ACHN (cell line): ENCODE measurements at places on chromosomes 2 and 18.

GRCh38 chr2:30359644-30360167, 87.3 kb upstream of the LCLAT1 start:
- no peak for DNase-seq

- no peak for DNase-seq
Measured at GRCh38 chr2:98637401-98638147, 29.2 kb downstream of the UNC50 start.

DNA sequence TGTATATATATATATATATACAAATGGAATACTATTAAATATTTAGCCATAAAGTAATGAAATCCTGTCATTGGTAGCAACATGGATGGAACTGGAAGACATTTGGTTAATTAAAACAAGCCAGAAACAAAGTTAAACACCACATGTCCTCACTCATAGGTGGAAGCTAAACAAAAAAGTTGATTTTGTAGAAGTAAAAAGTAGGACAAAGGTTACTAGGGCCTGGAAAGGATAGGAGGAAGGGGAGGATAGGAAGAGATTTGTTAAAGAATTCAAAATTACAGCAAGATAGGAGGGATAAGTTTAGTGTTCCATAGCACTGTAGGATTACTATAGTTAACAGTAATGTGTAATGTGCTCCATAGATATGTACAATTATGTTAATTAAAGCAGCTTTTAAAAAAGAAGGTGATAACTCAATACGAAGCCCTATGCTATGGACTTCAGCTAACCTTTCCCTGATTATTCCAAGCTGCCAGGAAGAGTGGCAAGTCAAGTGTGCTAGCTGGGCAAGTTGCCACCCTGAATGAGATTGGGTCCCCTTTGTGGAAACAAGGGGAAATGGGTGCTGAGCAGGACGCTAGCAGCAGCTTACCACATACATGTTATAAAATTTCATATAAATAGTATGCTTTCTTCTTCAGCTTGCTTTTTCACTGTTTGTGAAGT, 12.3 kb downstream of the MERTK start:
- DNase-seq, result no peak

- DNase-seq, result peak; percentile 11
Measured at GRCh38 chr2:204885747-204886146, 340.5 kb downstream of the PARD3B start.

DNA sequence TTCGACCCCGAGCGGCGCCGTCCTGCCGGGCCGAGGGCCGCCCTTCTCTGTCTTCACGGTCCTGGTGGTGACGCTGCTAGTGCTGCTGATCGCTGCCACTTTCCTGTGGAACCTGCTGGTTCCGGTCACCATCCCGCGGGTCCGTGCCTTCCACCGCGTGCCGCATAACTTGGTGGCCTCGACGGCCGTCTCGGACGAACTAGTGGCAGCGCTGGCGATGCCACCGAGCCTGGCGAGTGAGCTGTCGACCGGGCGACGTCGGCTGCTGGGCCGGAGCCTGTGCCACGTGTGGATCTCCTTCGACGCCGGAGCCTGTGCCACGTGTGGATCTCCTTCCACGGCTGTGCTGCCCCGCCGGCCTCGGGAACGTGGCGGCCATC, 45.0 kb downstream of the DDX18 start:
- DNase-seq, result no peak

- no peak for DNase-seq
Measured at GRCh38 chr2:201254081-201254730, 6.1 kb upstream of the CASP8 start.

DNA sequence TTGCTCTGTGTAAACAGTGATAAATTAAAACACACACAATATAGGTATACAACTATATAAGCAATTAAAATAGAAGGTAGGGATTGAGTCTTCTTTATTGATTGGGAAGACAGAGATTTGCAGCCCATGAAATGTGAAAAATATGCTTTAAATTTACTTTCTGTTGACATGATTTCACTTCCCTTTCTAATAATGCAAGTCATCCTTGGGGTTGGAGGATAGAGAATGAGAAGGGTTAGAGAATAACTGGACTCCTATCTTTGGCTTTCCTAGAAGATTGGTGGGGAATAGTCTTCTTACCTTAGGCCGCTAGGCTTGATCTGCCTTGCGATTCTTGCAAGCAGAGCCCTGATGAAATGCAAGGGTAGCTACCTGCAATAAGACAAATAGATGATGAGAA, 339.8 kb downstream of the NYAP2 start:
- DNase-seq, result no peak

GRCh38 chr2:176158855-176159662, 2.0 kb downstream of the HOXD3 start:
- DNase-seq, result no peak

DNA sequence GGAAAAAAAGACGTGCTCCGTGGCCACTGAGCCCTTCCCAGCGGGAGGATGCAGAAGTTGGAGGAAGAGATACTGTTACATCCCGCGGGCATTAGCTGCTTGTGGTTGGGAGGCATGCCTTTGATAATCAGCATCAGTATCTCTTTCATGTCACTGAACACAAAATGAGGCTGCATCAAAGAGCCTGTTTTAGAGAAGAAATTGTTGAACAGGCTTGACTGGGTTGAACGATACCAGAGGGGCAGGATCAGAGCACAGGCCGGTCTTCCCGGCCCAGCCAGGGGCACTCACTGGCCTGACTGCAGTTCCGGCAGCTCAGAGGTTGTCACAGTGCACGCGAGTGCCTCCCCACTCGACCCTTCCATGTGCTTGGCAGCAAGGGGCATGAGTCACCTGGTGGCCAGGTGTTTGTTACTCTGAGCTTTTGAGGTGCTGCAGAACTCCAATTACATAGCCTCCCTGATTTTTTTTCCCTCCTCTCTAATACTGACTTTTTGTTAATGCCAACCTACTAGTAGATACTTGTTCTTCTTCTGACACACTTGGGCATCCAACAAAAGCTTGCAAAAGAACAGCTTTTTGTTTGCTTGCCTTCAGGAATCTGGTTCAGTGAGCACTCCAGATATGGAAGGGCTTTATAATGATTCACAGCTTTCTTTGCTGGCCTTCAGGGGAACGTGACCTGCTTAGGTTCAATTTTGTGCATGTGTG, 121.6 kb downstream of the VAPA start:
- DNase-seq, result peak; percentile 15

DNA sequence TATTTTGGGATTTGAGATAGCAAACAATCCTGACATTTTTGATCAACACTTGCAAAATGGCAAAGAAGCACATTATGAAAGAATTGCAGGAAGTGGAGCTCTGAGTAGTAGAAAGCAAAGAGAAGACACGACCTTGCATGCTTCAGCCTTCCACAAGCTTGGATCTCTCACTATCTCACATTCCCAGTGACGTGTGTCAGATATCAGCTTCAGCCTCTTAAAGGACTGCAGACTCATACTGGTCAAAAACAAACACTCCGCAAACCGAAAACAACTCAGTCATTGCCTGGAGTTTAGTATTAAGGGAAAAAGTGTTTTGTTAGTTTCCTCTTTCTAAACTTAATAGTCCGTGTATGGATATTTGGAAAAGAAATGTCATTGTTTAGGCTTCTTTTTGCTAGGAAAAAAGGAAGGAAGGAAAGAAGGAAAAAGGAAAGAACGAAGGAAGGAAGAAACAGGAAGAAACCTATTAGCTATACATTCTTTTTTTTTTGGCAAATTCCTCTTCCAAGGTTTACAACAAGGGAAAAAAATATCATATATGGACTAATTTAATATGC, 32.6 kb upstream of the SLC40A1 start:
- DNase-seq, result peak; percentile 75

GRCh38 chr2:14632133-14632936, at the start of gene LRATD1:
LRATD1 (plus strand) TSS chr2:14632717; CDS start chr2:14633980, 1,263 bp downstream.
- DNase-seq, result peak; percentile 83

GRCh38 chr2:51559026-51559425, 527.1 kb upstream of the NRXN1 start:
- no peak for DNase-seq

DNA sequence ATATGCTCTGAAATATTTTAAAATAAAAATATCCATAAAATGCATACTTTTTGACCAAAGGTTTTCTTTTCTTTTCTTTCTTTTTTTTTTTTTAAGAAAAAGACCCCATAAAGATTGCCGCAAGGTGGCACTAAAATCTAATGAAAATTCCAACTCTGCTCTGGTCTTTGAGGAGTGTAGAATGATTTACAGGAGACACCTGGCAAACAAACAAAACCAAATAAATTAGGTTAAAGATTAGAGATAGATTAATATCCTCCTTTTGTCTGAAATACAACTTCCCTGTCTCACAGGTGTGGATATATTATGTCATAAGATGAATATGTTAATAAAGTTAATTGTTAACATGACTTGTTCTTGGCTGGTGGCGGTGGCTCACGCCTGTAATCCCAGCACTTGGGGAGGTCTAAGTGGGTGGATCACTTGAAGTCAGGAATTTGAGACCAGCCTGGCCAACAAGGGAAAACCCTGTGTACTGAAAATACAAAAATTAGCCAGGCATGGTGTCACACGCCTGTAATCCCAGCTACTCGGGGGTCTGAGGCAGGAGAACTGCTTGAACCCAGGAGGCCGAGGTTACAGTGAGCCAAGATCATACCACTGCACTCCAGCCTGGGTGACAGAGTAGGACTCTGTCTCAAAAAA, 3.5 kb upstream of the RHOB start:
- peak; percentile 92 for DNase-seq

DNA sequence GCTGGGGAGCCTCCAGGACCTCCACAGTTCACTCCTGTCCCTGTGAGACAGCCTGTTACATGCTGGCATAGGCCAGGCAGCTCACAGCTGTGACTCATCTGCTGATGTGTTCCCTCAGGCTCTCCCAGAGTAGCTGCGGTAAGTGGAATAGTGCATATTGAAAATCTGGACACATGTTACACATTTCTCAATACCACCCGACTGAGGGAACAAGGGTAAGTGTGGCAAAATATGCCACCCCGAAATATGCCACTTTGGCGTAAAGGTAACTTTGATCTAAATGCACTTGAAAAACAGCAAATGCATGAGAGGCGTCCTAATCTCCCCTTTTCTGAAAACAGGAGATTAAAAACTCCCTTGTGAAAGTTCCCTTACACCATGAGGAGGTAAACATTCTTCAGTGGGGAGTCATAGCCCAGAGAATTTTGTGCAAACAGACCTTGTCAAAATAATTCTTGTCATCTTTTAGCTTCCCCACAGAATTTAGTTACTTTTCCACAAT, 557.9 kb downstream of the CCDC85A start:
- DNase-seq, result peak; percentile 84

DNA sequence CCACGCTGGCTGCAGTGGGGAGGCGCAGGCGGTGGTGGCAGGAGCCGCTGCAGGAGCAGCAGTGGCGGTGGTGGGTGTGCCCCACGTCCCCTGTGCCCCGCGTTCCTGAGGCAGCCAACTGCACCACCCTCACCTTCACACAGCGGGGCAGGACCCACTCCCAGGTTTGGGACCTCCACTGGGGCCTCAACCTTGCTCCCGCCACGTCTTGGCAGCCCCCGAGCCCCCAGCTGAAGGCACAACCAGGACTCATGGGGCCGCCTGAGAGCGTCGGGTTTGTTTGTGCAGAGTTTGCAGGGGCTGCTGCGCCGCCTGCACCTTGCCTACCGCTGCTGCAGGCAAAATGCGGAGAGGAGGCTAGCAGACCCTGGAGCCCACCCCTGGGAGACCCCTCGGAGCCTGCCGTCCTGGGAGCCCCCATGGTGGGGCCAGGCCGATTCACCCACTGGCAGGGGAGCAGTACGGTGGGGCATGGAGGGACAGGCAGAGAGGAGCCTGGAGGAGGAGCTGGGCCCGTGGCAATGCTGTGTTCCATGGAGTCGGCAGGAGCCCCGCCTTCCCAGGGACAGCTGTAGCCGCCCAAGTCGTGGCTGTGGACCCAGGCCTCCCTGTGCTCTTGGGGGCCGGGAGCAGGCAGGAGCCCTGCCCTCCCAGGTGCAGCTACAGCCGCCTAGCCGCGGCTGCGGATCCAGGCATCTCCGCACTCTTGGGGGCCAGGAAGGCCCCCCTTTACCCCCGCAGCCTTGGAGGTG, 14.7 kb upstream of the EML6 start:
- peak; percentile 5 for DNase-seq

GRCh38 chr2:43088143-43089073, 138.0 kb downstream of the ZFP36L2 start:
- DNase-seq, result no peak

DNA sequence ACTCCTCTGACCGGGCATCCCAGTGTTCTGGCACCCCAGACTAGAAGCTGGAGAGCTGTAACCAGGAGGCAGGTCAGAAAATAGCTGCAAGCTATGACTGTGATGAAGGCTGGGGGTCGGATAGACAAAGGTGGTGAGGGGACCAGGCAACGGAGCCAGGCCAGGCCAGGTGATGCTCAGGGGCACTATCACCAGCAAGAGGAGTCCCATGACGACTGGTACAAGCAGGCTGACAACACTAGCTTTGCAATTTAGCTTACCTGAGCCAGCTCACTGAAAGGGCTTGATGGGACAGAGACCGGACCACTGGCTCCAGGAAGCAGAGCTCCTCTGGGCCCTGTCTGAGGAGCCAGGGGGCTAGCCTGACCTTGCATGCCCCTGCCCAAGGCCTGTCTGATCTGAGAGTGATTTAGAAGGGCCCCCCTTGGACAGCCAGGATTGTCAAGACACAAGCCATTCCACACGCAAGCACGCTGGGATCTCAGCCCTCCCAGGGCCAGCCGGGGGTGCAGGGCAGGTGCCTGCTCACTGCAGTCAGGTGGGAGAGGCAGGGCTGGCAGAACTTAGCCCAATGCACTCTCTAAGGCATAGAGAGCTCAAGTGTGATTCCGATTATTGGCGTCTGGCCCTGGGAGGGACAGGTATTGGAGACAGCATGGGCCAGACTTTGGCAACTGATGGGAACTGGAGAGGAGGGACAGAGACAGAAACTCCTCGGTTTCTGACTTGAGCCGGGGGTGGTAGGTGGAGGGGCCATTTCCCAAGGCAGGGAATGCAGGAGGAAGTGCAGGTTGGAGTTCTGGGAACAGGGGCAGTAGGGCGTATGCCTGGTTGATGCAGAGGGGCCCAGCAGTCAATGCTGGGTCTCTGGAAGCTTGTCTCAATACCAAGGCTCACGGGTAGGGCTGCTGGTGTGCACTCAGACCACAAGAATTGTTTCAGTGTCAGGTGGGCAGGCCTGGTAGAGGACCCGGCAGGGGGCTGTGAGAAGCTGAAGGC, 47.7 kb downstream of the MYO7B start:
- no peak for DNase-seq

- DNase-seq, result no peak
Measured at GRCh38 chr2:48635786-48636185, 18.1 kb downstream of the GTF2A1L start.

DNA sequence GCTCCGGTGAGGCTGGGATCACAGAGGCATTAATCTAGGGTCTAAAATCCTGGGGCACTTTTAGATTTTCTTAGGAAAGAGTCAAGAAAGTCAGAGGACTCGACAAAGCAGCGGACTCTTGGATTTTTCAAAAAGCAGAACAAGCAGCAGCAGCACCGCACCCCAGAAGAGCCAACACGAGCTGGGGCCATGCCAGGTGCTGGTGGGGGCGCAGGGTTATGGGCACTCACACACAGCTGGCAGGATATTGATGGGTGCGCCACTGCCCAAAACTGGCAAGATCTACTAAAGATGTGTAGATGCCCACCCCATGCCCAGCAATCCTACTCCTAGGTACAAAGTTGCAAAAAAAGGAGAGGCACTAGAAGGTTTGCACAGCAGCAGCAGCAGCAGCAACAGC, 33.9 kb upstream of the SEMA4C start:
- no peak for DNase-seq

- peak; percentile 65 for DNase-seq
Measured at GRCh38 chr2:85933753-85934594, 45.2 kb upstream of the ST3GAL5 start.

- DNase-seq, result no peak
Measured at GRCh38 chr2:121663434-121663833, 14.2 kb upstream of the CLASP1 start.
